Upper lobe of left lung (tissue), 6 donors: ENCODE measurements at places on chromosomes 4 and X. TPM values are rescaled to one million over a fixed set of nuclear protein-coding genes. Genes with fewer than 3 reads are reported as not detected.

DNA sequence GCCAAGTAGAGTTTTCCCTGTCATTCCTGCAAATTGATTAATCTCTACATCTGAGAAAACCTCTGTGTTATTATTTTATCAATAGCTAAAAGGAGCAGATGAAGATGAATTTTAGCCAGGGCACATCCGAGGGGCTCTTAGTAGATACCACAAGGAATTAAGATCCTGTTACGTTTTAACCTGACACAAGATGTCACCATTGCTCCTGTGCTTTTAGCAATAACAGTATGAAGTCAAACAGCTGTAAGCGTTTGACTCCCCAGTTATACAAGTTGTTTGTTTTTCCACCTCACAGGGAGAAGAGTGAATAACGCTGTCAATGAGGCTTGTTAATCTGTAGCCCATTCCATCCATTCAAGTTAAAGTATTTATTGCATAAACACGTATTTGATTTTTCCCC is 76.0 kb upstream of the AP1S2 start:
- H3K27me3 ChIP-seq, result no peaks in the 10 kb centered on the region
- DNase-seq, result no peak
- H3K27ac ChIP-seq, result no peak overlapping the region
- H3K36me3 ChIP-seq, result no peaks in the 10 kb centered on the region
- no peak overlapping the region for H3K4me3 ChIP-seq

Gene TTC29
- 6.3 TPM for total RNA-seq

DNA sequence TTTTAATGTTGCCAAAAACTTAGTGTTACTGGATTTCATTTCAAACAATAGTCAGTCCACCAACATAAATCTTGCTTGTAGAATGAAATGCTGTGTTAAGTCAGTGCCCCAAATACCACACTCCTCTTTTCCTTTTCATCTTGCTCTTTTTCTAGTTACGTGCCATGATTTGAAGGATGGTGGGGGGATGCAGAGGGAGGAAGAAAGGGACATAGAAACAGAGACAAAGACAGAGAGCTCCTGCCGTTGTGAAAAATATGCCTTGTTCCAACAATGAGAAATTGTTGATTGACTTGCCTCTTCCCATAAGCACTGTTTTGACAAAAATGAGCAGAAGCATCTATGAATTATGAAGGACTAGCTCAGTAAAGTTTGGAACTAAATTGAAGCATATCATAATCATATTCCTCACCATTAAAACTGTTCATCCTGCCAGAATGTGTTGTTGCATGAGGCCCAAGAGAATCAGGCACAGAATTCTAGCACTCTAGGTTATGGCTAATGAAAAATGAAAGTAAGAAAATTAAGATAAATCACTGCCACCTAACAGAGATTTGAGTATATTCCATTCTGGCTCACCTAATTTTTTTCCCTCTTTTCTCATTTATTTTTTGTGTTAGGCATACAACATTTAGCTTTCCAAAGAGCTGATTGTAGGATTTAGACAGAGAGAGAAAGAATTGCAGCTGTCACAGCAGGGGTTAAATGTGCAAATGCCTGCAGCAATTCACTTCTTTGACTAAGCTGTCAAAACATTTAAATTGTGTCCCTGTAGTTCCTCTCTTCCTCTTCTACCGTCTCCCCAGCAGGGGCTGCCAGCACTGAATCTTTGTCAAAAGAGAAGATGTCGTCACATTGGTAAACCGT is 111.6 kb upstream of the PTPN13 start:
- no peak overlapping the region for H3K4me3 ChIP-seq
- H3K4me1 ChIP-seq, result peaks cover 4% of the 10 kb centered on the region
- H3K27ac ChIP-seq, result no peak overlapping the region
- H3K36me3 ChIP-seq, result no peaks in the 10 kb centered on the region
- H3K27me3 ChIP-seq, result no peaks in the 10 kb centered on the region

- peak; percentile 81 for DNase-seq
- no peak overlapping the region for H3K27ac ChIP-seq
- no peak overlapping the region for H3K4me3 ChIP-seq
- peaks cover 4% of the 10 kb centered on the region for H3K4me1 ChIP-seq
Observed at GRCh38 chr4:8603931-8604330, 11.4 kb downstream of the CPZ start.

DNA sequence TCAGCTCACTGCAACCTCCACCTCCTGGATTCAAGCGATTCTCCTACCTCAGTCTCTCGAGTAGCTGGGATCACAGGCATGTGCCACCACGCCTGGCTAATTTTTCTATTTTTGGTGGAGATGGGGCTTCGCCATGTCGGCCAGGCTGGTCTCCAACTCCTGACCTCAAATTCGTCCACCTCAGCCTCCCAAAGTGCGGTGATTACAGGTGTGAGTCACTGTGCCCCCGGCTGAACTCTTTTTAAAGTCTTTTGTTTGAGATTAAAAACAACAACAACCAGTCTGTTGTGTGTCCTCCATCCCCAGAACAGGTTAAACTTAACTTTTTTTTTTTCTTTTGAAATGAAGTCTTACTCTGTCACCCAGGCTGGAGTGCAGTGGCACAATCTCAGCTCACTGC is 36.3 kb upstream of the RBPJ start:
- peaks cover 4% of the 10 kb centered on the region for H3K4me1 ChIP-seq
- no peak overlapping the region for H3K27ac ChIP-seq
- DNase-seq, result no peak
- H3K4me3 ChIP-seq, result no peak overlapping the region
- H3K27me3 ChIP-seq, result no peaks in the 10 kb centered on the region

Gene SOWAHB
- 7.0 TPM for total RNA-seq

Gene AFM
- total RNA-seq, result not detected

Gene ATP1B4
- total RNA-seq, result not detected

Gene LPAR4
- 0.14 TPM for total RNA-seq

DNA sequence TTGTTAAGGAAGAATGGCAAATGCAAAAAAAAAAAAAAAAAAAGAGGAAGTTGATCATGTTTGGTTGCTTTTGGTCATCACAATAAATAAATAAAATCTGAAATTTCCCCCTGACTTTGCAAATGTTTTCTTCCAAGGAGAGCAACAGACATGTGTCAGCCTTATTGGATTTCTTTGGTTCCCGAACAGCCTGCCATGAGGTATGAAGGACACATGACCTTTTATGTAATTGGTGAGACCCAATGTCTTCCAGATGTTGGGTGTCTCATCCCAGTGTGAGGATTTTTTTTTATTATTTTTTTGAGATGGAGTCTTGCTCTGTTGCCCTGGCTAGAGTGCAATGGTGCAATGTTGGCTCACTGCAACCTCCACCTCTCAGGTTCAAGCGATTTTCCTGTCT is 24.6 kb upstream of the CD99 start:
- no peak for DNase-seq
- no peak overlapping the region for H3K4me3 ChIP-seq
- no peaks in the 10 kb centered on the region for H3K4me1 ChIP-seq
- H3K27ac ChIP-seq, result no peak overlapping the region

DNA sequence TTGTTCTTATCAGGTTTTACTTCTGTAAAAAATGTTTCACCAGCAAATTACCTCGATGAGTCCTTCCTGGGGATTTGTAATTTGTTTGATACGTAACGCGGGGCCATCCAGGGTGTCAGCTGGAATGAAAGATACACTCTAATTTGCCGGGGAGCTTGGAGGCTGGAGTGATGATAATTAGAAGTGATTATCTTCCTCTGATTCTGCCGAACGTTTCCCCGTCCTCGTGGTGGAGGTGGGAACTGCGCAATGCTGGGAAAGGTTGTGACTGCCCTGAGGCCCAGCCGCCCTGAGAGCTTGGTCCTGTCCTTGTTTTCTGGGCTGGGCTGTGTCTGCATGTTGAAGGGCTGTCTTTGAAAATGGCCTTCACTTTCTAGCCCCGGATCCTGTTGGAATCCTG is 48.0 kb downstream of the SORCS2 start:
- H3K27ac ChIP-seq, result no peak overlapping the region
- no peaks in the 10 kb centered on the region for H3K36me3 ChIP-seq
- no peak for DNase-seq
- H3K27me3 ChIP-seq, result no peaks in the 10 kb centered on the region

DNA sequence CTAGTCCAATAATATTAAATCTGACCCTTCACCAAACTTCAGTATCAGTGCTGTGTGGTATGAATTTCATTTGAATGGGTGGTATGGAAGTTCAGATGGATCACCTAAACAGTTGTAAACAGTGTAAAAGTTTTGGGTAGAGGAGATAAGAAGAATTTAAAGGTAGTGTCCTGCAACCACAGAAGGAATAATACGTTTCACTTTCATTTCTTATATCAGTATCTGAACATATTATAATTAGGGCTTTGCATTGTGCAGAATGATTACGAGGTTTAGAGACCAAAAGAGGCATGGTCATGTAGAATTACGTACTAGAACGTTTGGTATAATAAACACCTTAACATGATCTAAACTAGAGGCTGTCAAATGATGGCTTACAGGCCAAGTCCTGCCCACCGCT is 116.1 kb downstream of the PDLIM5 start:
- H3K4me3 ChIP-seq, result no peak overlapping the region
- H3K27me3 ChIP-seq, result no peaks in the 10 kb centered on the region
- no peak for DNase-seq
- H3K36me3 ChIP-seq, result no peaks in the 10 kb centered on the region
- no peak overlapping the region for H3K27ac ChIP-seq

- no peaks in the 10 kb centered on the region for H3K36me3 ChIP-seq
- no peak for DNase-seq
- H3K4me3 ChIP-seq, result no peak overlapping the region
- H3K27me3 ChIP-seq, result no peaks in the 10 kb centered on the region
- no peak overlapping the region for H3K27ac ChIP-seq
Observed at GRCh38 chr4:109022961-109023360, 260.1 kb upstream of the ETNPPL start.

DNA sequence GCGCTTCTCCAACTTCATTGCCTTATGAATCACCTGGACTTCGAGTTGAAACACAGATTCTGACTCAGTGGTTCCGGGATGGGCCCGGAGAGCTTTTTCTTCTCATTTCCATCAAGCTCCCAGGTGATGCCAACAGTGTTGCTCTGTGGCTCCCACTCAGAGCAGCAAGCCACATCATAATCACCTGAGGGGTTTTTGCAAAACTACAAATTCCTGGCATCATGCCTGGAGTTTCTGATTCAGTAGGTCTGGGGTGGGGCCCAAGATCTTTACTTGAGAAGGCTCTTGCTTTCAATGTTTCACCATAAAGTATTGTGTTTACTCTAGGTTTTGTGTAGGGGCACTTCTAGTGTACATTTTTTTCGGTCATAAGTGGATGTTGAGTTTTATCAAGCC is 7.0 kb downstream of the MTM1 start:
- H3K27me3 ChIP-seq, result no peaks in the 10 kb centered on the region
- DNase-seq, result no peak
- no peak overlapping the region for H3K4me3 ChIP-seq
- peak overlapping the region; percentile 64 for H3K27ac ChIP-seq

- no peaks in the 10 kb centered on the region for H3K27me3 ChIP-seq
- H3K4me1 ChIP-seq, result no peaks in the 10 kb centered on the region
- H3K4me3 ChIP-seq, result no peak overlapping the region
- no peaks in the 10 kb centered on the region for H3K36me3 ChIP-seq
Observed at GRCh38 chrX:15947648-15948317, 93.2 kb upstream of the AP1S2 start.

DNA sequence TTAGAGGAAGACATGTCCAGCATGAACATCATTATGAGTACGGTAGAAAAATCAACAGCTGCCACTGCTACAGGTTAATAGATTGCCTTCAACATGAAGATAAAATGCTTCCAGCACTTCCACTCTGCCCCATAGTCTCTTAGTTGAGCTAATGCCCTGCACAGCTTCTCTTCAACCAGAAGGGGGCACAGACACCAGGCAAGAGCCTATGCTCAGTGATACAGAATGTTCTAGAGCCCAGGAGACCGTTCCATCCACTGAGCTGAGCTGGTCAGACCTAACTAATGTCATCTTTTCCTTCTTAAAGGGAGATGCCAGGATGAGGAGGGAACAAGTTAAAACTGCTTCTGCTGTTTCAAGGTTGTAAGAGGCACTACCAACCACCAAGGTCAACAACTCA is 42.2 kb downstream of the SMIM10L2A start:
- H3K27me3 ChIP-seq, result no peaks in the 10 kb centered on the region
- no peak overlapping the region for H3K4me3 ChIP-seq
- no peaks in the 10 kb centered on the region for H3K4me1 ChIP-seq
- no peak overlapping the region for H3K27ac ChIP-seq

- DNase-seq, result no peak
- H3K4me3 ChIP-seq, result no peak overlapping the region
- no peak overlapping the region for H3K27ac ChIP-seq
Observed at GRCh38 chrX:30572004-30572403, 5.6 kb downstream of the TASL start.

GRCh38 chr4:56475917-56476316 is 8.5 kb downstream of the SRP72 start:
- H3K4me3 ChIP-seq, result no peak overlapping the region
- H3K27ac ChIP-seq, result no peak overlapping the region
- no peaks in the 10 kb centered on the region for H3K27me3 ChIP-seq
- peaks cover 19% of the 10 kb centered on the region for H3K36me3 ChIP-seq
- no peak for DNase-seq

Gene SLC9B2
- 1.00 TPM for total RNA-seq

DNA sequence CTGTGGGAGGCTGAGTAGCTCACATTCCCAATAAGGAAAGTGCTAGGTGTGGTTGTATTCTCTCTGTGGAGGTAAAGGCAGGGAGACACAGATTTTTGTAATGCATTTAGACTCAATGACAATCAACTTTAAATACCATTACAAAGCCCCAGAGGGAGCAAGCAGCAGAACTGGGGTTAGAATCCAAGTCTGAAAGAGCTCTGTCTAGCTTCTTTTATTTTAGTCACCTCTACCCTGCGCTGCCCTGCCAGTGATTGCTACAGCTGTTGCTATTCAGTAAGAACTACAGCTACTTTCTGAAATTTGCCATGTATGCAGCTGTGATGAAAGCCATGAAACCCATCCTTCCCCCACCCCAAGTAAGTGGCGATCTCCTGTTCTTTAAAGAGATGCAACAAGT is 22.5 kb downstream of the SLC39A8 start:
- no peak overlapping the region for H3K27ac ChIP-seq
- H3K36me3 ChIP-seq, result no peaks in the 10 kb centered on the region
- no peak overlapping the region for H3K4me3 ChIP-seq

DNA sequence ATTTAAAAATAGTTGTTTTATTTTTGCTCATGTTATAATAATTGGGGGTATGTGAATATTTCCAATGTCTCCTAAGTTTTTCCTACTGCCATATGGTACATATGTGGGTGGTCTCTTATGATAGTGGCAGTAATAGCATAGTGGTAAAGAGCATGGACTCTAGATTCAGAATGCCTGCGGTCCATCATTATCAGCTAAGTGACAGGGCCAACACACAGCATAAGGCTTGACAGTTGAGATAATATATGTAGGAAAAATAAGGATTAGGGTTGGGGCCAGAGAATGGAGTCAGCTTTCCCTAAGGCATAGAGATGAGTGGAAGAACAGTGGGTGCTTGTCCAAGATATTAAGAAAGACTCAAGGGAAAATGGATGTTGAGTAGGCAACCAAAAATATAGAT is 2707.5 kb downstream of the PCDH7 start:
- H3K36me3 ChIP-seq, result no peaks in the 10 kb centered on the region
- no peak overlapping the region for H3K27ac ChIP-seq
- H3K27me3 ChIP-seq, result no peaks in the 10 kb centered on the region
- H3K4me1 ChIP-seq, result no peaks in the 10 kb centered on the region

Gene ASMT
- total RNA-seq, result not detected

Gene PABPC1L2A
- not detected for total RNA-seq

Gene PLXNB3
- total RNA-seq, result 1.6 TPM

GRCh38 chr4:8046925-8047541 is 107.4 kb upstream of the AFAP1 start:
- no peaks in the 10 kb centered on the region for H3K27me3 ChIP-seq
- H3K4me3 ChIP-seq, result no peak overlapping the region
- no peak overlapping the region for H3K27ac ChIP-seq
- peak; percentile 77 for DNase-seq

GRCh38 chr4:155228713-155229112 is 20.3 kb downstream of the NPY2R start:
- H3K36me3 ChIP-seq, result no peaks in the 10 kb centered on the region
- H3K27ac ChIP-seq, result no peak overlapping the region
- no peak overlapping the region for H3K4me3 ChIP-seq
- no peaks in the 10 kb centered on the region for H3K4me1 ChIP-seq
